Activated CD8-positive, alpha-beta memory T cell treated with anti-CD3 and anti-CD28 coated beads for 1 hour (primary cell): ENCODE measurements at places on chromosomes 13 and 19.

DNA sequence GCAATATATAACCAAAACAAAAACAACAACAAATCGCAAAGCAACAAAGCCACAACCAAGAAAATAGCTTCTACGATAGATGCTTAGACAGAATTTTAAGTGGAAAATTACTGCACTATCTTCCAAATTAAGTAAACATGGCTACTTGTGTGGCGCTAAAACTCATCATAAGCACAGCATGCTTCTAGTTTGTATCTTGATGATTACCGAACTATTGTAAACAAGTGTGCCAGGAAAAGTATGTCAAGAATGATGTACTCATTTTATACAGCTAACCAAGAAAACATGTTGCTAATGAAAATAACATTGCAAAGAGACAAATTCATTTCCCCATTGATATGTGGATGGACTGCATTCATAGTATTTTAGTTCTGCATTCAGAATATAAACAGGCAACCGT lies 271.9 kb upstream of the GPC6 start:
- DNase-seq = no peak

DNA sequence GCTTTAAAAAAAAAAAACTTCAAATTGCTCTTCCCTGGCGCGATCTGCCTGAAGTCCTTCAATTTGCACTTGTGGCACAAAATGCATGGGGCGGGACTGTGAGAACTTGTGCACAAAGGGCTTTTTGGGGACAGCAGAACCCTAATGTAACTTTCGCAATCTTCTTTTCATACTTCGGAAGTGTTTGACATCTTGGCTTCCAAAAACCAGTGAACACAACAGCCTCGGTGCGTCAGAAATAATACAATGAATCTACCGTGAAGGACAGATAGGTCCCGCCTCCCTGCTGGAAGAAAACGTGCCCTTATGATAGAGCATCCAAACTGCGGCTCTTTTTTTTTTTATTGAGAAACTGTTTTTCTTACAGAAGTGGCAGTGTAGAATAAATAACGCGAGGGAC lies 36.6 kb downstream of the KLF2 start:
- DNase-seq = no peak

DNA sequence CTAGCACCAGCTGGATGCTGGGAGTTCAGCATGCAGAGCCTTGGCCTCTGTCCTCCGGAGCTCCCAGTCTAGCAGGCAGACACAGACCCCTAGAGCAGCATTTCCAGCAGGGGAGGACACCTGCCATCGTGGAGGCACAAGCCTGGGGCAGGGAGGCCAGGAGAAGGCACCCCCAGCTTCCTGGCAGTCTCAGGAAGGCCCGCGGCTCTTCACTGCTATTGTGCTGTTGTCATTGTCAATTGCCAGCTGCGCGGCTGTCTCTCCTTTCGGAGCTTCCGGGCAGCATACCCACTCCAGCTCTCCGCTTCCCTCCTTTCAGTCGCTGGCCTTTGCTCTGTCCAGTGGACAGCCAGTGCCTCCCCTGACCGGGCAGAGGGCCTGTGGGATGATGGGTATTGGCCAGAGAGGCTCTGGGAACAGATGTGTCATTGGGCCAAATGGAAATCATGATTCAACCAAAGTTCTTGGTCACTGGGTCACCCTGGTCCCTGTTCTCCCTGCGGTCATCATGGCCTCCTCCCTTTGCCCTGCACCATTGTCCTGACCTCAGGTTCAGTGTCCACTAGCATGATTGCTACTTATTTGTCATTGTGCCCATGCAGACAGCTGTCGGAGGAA lies 93.0 kb downstream of the SLC7A1 start:
- DNase-seq = no peak

DNA sequence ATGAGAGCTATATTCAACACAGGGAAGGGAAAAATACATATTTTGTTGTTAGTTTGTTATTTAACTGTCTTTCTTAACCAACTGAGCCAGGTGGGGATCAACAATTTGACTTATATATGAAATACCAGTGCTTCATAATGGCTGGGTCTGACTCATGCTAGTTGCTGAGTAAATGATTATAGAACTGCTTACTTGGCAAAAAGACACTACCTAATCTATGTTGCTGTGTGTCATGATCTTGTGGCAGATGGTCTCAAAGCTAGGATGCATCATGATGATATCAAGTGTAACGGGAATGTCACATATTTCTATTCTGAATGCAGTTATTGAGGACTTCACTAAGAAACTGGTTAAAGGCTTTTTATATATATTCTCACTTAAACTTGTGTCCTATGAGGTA lies 727.4 kb upstream of the SLITRK1 start:
- no peak for DNase-seq

DNA sequence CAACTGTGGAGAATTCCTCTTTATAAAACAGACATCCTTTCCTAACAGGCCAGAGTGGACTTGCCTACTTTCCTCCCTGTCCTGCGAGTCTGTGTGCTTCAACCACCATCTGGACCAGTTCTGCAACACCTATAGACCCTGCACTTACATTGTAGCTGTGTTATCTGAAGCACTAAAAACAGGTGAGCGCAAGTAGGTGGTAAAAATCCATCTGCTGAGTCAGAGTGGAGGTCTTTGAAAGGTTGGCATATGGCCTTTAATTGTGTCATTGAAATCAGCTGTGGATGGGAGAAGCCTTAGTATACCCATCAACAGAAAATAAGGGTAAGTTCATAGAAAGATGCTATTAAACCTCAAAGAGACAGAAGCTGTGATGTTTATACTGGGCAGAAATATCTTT lies 7.6 kb upstream of the NALCN start:
- no peak for DNase-seq

DNA sequence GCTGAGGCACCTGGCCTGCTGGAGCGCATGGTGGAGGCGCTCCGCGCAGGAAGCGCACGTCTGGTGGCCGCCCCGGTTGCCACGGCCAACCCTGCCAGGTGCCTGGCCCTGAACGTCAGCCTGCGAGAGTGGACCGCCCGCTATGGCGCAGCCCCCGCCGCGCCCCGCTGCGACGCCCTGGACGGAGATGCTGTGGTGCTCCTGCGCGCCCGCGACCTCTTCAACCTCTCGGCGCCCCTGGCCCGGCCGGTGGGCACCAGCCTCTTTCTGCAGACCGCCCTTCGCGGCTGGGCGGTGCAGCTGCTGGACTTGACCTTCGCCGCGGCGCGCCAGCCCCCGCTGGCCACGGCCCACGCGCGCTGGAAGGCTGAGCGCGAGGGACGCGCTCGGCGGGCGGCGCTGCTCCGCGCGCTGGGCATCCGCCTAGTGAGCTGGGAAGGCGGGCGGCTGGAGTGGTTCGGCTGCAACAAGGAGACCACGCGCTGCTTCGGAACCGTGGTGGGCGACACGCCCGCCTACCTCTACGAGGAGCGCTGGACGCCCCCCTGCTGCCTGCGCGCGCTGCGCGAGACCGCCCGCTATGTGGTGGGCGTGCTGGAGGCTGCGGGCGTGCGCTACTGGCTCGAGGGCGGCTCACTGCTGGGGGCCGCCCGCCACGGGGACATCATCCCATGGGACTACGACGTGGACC lies 9.7 kb upstream of the STRN4 start:
- no peak for DNase-seq

- no peak for DNase-seq
Measured at GRCh38 chr19:7856109-7856591, 18.0 kb downstream of the PRR36 start.

DNA sequence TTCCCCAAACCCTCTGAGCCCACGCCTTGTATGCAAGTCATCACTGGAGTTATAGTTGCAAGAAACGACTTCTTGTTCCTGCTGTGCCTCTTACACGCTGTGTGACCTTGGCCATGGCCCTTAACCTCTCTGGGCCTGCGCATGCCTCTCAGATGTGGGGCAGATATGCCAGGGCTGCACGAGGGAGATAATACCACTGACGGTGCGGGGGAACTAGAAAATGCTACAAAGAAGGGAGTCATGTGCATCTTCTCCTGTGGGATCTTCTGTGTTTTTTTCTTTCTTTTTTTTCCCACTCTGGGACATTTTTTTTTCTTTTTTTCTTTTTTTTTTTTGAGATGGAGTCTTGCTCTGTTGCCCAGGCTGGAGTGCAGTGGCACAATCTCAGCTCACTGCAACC lies 4.3 kb upstream of the SAMD1 start:
- no peak for DNase-seq

DNA sequence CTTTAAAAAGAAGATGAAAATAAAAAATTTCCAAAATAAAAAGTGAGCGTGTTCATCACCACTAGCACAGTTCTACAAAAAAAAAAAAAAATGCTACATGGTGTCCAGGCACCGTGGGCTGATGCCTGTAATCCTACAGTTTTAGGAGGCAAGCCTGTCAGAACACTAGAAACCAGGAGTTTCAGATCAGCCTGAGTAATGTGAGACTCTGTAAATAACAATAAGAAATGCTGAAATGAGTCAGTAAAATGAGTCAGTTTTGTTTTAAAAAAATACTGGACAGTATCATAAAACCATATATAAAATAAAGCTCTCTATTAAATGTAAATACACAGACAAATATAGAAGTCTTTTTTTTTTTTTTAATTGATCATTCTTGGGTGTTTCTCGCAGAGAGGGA lies 30.0 kb downstream of the ZNF91 start:
- DNase-seq = no peak

DNA sequence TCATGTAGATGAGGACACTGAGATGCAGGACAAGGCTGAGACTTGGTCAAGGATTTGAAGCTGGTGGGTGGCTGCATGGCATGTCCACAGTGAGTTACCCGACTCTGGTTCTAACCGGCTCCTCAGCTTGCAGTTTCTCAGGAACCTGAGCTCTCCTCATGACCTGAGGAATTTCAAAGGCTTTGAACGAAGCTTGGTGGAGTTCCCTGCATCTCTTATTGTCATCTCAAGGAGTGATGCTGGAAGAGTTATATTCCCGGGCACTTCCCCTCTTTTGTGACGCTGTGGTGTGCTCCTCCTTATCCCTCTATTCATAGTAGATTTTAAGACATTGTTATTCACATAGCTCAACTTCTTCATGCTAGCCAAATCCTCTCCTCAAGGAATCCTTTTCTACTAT lies 500.1 kb upstream of the HTR2A start:
- DNase-seq = no peak

GRCh38 chr19:11306337-11306736 lies 10.4 kb downstream of the TSPAN16 start:
- no peak for DNase-seq

GRCh38 chr13:64130600-64130999 lies 2715.0 kb upstream of the PCDH20 start:
- no peak for DNase-seq

DNA sequence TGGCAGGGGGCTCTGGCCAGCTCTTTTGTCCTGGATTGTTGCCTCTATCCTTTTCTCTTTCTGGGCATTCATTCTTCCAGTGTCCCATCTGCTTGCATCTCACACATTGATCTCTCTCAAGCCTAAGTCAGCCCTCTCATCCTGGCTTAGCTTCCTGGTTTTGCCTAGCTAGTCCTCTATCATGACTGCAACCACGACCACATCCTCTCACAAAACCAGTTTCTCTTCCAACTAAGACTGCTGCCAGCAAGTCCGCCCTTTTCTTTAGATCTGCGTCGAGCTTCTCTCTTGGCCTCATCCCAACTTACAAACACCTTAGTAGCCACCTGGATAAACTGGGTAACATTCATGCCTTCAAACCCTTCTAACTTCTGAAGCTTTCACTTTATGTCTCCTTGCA lies 212.2 kb upstream of the HTR2A start:
- DNase-seq = no peak

- no peak for DNase-seq
Measured at GRCh38 chr19:45790942-45791341, 1.7 kb downstream of the DMWD start.

DNA sequence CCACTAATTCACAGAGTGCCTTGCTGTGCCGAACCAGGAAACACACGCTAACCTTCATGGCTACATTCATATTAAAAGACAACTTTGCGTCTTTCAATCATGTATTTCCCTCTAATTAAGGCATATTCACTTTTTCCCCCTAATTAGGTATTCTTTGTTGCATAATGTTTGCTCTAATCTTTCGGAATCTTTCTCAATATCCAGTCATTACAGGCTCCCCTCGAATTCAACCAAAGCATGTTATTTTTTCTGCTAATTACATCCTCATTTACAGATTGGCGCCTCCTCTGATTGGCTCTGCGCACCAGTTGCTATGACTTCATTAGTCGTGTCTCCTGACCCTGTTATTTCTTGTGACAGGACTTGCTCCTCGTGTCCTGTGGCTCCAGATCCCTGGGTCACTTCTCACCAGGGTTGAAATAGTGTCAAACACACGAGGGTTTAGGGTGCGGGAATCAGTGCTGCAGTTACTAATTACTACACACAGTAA lies 226.7 kb upstream of the TSHZ3 start:
- DNase-seq = no peak

DNA sequence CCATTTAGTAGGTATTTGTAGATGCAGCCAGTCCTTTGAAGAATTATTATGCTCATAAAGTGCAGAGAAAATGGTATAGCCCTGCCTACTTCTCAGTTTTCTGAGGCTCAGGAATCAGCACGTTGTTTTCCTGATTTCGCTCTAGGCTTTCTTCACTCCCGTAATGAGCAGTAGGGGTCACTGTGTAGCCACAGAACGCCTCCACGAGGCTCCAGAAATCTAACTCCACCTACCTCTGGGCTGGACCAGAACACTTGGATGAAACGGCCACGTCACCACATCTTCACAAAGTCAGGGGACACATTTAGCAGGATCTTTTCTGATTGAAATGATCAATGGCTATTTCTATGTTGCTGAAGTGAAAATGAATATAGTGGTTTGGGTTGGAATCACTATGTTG lies 49.8 kb upstream of the GTF3A start:
- peak; percentile 19 for DNase-seq

DNA sequence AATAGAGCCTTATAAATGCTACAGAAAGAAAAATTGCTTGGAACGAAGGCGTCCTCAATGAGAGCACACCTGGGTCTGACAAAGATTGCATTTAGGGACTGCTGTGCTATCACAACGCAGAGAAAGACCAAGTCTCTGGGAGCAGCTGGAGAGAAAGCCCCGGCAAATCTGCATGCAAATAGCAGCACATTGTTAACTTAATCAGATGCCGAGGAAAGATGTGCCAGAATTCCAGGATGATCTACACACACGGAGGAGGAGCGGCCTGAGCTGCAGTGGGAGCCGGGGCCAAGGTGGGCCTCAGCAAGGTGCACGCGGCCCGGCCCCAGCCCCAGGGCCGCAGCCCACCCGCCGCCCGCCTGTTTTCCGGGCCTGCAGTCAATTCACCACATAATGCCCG lies 1.4 kb downstream of the ZNF536 start:
- DNase-seq = no peak

GRCh38 chr13:35941374-35941773 lies 189.8 kb downstream of the DCLK1 start:
- DNase-seq = no peak

- DNase-seq = no peak
Measured at GRCh38 chr13:27252467-27252866, 1.1 kb downstream of the RPL21 start.

DNA sequence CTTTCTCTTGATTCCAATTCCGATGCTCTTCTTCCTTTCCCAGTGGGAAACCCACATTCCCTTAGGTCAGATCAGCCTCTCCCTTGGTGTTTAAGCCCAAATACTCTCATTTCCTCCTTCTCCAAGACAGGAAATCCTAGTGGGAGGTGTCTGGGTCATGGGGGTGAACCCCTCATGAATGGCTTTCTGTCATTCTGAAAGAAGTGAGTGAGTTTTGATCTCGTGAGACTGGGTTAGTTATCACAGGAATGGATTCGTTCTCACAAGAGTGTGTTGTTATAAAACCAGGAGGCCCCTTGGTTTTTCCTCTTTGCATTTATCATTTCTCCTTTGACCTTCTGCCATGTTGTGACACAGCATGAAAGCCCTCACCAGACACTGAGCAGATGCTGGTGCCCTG lies 76.2 kb upstream of the MTIF3 start:
- no peak for DNase-seq
